ENCODE measurements at places on chromosomes 7 and 10.

- no peak for DNase-seq
Observed at GRCh38 chr10:31923389-31923788, 5.2 kb downstream of the ARHGAP12 start.

DNA sequence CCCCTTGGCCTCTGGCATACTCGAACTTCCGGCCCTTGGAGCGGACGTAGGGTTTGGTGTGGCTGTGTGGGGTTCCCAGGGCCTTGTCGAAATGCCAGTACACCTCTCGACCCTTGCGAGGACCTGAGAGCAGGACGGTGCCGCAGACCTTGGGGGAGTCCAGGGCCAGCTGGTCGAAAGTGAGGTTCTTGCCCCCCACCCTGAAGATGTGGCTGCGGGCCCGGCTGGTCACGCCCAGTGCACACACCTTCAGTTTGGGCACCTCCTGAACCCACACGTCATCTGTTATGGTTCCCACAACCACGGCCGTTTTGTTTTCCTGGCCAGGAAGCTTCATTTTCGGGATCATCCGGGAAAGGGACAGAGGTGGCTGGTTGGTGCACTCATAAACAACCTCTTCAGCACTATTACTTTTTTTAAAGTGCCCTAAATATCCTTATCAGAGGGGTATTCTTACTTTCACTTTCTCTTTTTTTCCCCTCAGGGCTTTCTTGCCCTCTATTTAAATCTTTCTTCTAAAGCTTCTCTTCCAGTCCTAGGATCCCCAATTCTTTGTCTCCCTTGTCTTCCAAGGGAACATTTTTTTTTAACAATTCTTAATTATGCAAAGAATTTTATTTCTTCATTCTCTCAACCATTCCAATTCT lies 44.9 kb upstream of the FAM3C start:
- no peak for DNase-seq

DNA sequence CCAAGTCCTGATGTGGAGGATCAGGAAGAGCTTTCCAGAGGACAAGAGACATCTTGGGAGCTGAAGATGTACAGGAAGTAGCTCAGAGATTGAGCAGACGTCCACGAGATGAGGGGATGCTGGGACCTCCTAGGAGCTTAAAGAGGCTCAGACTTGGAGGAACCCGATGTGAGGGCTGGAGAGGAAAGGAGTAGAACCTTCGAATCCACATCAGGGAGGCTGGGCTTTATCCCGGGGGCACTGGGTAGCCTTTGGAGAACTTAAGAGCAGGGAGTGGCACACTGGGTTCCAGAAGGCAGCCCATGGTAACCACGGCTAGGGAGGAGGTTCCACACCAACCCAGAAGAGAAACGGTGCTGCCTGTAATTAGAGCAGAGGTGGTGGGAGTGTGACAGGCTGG lies 10.8 kb downstream of the PRKCQ start:
- DNase-seq = no peak

GRCh38 chr7:82539969-82540368 lies 96.4 kb upstream of the CACNA2D1 start:
- no peak for DNase-seq

GRCh38 chr7:44068054-44068453 lies 2.7 kb upstream of the PGAM2 start:
- no peak for DNase-seq

DNA sequence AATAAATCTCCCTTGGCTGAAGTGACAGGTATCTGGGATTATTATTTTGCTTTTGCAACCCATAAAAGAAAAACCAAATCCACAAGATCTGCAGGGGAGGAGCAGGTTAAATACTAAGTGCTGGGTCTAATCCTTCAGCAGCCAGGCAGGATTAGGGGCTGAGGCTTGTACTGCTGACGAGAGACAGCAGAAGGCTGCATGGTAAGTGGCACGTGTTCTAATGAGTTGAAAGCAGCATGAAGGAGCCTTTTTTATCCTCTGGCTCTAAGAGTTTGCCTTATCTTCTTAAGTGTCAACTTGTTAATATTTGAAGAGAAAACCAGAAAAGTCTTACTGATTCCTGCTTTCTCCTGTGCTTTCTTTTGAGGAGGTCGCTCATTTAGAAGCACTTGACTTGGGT lies 50.0 kb downstream of the LYZL2 start:
- DNase-seq = no peak

DNA sequence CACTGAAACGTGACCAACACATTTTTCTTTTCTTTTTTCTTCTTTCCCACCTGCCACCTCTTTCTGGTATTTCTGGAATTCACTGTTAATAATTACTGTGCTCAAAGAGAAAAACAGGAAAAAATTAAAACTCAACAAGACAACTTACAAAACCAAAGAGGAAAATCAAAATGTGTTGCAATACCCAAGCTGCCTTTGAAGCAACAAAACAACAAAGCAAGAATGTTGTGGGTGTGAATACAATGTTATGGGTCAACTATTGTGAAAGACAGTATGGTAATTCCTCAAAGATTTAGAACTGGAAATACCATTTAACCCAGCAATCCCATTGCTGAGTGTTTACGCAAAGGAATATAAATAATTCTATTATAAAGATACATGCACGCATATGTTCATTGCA lies 415.1 kb downstream of the GFRA1 start:
- no peak for DNase-seq

DNA sequence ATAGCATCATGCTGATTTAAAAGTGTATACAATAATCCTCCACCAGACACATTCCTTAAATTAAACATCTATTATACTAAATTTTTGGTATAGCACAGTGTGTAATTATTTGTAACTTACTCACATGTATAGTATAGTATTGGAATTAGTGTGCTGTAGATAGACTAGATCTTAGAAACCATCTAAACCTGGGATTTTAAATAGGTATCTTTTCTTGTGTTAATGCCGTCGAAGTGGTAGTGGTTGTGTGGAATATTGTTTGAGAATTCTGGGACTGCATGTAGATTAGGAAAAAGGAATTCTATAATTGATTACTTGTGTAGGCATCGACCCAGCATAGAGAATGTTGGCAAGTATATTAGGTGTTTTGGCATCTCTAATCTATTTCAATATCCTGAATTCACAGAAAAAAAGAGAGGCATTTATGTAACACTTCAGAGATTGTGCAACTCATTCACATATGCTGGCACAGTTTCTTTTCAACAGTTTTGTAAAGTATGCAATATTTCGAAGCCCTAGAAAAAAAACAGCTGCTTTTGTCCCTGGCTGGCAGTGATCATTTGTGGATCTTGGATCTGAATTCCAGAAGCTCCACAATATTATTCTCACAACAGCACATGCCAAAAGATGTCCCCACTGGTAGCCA lies 145.5 kb upstream of the AGR3 start:
- no peak for DNase-seq

DNA sequence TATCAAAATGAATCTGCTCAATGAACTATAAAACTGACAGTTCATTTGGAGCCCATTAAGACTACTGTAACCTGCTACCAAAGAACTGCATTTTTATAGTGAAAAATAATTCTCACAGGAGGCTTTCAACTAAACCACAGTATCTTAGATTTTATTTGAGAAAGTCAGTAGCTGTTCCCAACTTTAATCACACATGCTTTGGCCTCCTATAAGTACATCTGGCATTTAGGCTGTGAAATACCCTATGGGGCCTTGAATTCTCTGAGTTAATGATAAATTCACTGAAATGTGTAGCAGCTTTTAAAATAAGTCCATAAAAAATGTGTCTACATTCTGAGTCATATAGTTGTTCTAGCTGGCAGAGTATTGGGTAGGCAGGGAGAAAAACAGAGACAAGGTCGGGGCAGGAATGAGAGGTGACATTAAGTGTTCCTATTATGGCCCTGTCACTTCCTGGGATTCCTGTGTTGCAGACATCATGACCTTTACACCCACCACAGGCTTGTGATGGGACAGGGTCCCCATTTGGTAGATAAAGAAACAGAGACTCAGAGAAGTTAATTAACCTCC lies 588.8 kb downstream of the REEP3 start:
- DNase-seq = no peak

- peak; percentile 30 for DNase-seq
Observed at GRCh38 chr10:68348265-68348741, 15.6 kb upstream of the PBLD start.

DNA sequence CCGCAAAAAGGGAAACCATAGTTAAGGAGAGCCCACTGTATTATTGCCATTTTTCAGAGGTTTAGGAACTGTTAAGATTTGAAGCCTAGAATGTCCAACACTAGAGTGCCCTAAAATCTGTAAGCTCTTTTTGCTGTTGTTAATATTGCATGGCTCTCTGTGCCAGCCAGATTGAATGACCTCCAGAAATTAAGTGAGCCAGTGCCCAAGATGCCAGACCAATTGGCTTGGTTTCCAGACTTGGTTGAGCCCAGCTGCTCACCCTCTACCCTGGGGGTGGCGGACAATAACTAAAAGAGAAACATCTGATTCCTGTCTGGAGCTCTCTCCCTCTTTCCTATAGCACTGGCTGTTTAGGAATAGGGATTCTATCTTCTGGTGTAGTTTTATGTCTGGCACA lies 340.1 kb downstream of the PHF14 start:
- no peak for DNase-seq

DNA sequence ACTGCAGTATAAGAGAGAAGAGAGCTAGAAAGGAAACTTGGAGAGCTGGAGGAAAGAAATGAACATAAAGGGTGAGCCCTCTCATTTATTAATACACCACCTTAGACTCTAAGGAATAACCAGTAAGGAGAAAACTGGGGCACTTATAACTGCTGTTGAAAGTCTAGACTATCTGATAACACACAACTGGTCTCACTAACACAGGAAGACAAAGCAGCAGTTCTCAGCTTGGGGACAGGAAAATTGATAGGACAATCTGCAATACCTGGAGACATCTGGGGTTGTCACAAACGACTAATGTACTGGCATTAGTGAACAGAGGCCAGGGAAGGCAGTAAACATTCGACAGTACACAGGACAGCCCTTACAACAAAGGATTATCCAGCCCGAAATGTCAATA lies 6.8 kb downstream of the ELMO1 start:
- DNase-seq = no peak

- no peak for DNase-seq
Observed at GRCh38 chr7:1081931-1082401, 5.9 kb upstream of the GPER1 start.

DNA sequence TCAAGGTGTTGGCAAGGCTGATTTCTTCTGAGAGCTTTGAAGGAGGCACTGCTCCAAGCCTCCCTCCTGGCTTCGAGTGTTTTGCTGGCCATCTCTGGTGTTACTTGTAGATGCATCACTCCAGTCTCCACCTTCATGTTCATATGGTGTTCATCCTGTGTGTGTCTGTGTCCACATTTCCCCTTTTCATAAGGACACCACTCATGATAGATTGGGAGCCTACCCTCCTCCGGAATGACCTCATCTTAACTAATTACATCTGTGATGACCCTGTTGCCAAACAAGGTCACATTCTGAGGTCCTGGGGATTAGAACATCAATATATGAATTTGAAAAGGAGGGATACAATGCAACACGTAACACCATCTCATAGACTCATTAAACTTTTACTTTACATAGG lies 119.0 kb downstream of the CREB5 start:
- no peak for DNase-seq

- no peak for DNase-seq
Observed at GRCh38 chr10:80452069-80452468, 2.0 kb upstream of the TSPAN14 start.

DNA sequence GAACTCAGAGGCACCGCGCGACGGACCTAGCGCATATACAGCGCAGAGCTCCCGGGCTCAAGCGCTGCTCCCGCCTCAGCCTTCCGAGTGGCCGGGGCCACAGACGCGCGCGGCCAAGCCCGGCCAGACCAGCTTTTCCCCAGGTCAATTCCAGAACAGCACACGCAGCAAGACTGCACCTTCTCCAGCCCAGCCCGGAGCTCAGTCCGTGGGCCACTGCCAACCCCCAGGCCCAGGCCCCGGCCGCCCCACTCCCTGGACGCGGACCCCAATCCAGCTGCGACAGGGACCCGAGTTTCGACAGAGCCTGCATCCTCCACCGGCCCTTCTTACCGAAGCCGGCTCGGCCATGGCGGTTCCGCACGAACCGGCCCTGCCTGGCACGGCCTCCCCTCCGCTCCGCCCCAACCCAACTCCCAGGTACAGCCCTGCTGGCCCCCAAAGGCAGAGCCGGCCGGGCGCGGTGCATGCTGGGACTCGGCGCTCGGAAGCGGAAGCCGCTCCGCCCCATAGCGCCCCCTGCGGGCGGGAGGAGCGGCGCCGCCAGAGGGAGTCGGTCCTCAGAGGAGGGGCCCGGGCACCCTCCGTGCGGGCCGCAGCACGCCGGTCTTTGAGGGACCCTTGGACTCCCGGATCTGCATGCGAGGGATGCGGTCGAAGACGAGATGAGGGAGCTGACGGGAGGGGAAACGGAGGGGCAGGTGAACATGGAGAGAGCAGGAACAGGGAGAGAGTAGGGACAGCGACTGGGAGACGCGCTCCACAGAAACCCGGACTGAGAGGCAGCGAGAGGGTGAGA lies at the start of gene ZNF425:
Gene ZNF425, minus strand, starts transcription at position 462 of the 799 bp plus-strand sequence. Its CDS starts 111 bp downstream, at position 351.
- peak; percentile 82 for DNase-seq

DNA sequence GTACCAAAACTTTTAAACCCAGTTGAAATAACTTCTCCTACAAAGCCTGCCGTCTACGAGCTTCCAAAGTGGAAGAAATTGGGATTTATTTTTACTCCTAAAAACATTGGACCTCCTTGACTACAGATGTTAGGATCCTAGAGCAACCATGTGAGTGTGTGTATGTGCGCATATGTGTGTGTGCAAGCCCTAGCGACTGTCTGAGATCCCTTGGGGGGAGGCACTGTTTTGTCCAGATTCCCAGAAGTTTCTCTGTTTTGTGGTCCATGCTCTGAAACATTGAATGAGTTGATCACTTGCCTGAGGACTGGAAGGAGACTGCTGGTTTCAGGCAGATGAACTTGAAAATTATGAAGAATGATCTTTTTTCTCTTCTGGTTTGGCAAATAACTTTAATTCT lies 312.3 kb upstream of the ZNF32 start:
- DNase-seq = no peak

DNA sequence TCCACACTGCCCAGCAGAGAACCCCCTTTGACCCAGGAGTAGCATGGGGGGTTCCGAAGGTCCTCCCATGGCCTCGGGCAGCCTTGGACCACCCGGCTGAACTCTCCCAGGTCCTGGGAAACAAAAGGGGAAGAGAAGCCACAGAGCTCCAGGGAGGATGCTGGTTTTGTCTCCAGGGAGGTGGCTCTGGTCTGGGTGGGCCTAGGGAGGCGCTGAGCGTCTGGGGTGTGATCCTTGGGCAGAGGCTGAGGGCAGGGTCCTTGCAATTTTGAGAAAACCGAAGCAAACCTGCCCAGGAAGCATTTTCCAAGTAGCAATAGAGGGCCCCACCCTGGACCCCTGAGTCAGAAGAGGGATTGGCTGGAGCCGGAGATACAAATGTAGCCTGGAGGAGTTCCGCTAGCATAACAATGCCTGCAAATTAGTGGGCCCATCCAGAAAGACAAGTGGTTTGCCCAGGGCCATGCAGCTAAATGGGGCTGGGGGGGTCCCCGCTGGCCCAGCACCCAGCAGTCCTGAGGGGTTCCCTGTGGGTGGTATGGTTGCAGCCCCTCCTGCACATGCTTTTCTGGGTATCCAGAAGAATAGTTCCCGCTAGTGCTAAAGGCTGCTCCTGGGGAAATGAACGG lies 2.0 kb downstream of the UTF1 start:
- no peak for DNase-seq

Measured in fibroblast of skin of left quadriceps (primary cell).